Activated CD8-positive, alpha-beta T cell treated with anti-CD3 and anti-CD28 coated beads, Interleukin-2, amount 10 ng/mL, durations not matched to agents 7 days and 5 days (primary cell): ENCODE measurements at places on chromosomes 12 and 14.
A peak's percentile ranks its signal among the peaks of the same experiment; 100 is the strongest.

GRCh38 chr14:88327497-88327896 lies 4.4 kb upstream of the KCNK10 start:
- no peak for DNase-seq
- no peak overlapping the region for H3K27ac ChIP-seq
- H3K4me3 ChIP-seq: no peak overlapping the region
- H3K27me3 ChIP-seq: peaks cover 56% of the 10 kb centered on the region
- no peaks in the 10 kb centered on the region for H3K36me3 ChIP-seq
- peaks cover 8% of the 10 kb centered on the region for H3K4me1 ChIP-seq

GRCh38 chr14:75715926-75716780 lies 55.1 kb downstream of the TTLL5 start:
- no peak overlapping the region for H3K27ac ChIP-seq
- no peaks in the 10 kb centered on the region for H3K4me1 ChIP-seq
- H3K4me3 ChIP-seq: no peak overlapping the region
- peaks cover 12% of the 10 kb centered on the region for H3K36me3 ChIP-seq
- H3K27me3 ChIP-seq: no peaks in the 10 kb centered on the region

DNA sequence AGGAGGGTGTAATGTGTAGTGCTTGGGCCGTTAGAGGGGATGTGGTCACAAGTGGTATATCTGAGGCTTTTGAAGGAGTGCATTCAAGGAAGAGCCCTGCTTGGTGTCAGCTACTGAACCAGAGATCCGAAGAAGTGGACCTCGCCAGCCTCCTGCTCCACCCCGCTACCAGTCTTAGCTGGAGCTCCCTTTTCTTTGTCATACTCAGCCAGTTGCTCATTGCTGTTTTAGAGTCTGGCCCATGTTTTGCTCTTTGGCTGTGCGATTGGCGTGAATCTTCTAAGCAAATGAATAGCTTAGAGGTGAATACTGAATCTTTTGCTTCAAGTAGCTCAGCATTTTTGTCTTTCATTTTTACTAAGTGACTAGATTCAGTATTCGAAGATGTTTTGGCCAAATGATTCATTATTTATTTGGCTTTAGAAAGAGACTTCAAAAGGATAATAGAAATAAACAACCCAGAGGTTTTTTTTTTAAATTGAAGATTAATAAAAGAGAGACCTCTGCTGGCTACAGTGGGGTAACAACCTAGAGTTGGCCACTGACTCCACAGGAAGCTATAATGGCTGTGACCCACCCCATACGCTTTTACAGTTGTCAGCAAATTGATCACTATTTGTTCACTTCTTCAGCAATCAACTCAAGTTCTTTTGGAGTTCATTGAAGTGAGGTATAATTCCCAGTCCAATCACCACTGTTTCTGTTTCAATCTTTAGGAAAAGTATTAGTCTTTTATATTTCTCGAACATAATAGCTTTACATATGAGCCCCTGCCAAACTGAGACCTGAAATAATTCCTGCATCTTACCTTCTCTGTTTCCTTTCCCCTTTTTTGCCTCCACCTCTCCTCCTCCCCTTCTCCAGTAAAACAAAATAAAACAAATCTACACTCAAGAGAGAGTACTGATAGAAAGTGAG lies 19.9 kb downstream of the CDKN1B start:
- no peaks in the 10 kb centered on the region for H3K27me3 ChIP-seq
- H3K27ac ChIP-seq: peak overlapping the region; percentile 89
- H3K4me3 ChIP-seq: peak overlapping the region; percentile 73
- peaks cover 68% of the 10 kb centered on the region for H3K4me1 ChIP-seq

- H3K27me3 ChIP-seq: peaks cover 10% of the 10 kb centered on the region
- no peak overlapping the region for H3K27ac ChIP-seq
- no peaks in the 10 kb centered on the region for H3K4me1 ChIP-seq
- DNase-seq: no peak
- H3K36me3 ChIP-seq: no peaks in the 10 kb centered on the region
- no peak overlapping the region for H3K4me3 ChIP-seq
These were observed 22.2 kb downstream of the ST8SIA1 start for GRCh38 chr12:22312336-22312735.

GRCh38 chr14:76713121-76713520 lies 48.1 kb upstream of the VASH1 start:
- no peaks in the 10 kb centered on the region for H3K4me1 ChIP-seq
- H3K27me3 ChIP-seq: peaks cover 30% of the 10 kb centered on the region
- no peaks in the 10 kb centered on the region for H3K36me3 ChIP-seq
- no peak overlapping the region for H3K27ac ChIP-seq
- H3K4me3 ChIP-seq: no peak overlapping the region

DNA sequence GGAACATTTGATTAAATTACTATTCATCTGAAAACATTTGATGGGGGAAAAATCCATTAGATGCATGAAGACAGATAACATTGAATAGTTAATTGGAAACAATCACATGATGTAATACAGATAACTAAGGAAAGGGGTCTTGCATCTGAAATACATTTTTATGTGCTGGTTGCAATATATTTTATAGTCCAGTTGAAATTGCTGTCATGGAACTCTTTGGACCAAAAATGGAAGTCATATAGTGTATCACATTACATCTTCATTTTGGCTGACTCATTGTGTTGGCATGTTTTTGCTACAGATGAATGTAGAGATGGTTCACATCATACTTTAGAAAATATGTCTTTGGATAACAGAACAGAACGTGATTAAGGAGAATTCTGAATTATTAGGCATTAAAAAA lies 43.0 kb upstream of the GNPNAT1 start:
- H3K27ac ChIP-seq: no peak overlapping the region
- no peaks in the 10 kb centered on the region for H3K4me1 ChIP-seq
- no peak for DNase-seq

- peaks cover 93% of the 10 kb centered on the region for H3K4me1 ChIP-seq
- peak; percentile 49 for DNase-seq
- H3K36me3 ChIP-seq: peaks cover 70% of the 10 kb centered on the region
- H3K27me3 ChIP-seq: no peaks in the 10 kb centered on the region
These were observed 14.6 kb downstream of the CCDC88C start for GRCh38 chr14:91402771-91403600.

DNA sequence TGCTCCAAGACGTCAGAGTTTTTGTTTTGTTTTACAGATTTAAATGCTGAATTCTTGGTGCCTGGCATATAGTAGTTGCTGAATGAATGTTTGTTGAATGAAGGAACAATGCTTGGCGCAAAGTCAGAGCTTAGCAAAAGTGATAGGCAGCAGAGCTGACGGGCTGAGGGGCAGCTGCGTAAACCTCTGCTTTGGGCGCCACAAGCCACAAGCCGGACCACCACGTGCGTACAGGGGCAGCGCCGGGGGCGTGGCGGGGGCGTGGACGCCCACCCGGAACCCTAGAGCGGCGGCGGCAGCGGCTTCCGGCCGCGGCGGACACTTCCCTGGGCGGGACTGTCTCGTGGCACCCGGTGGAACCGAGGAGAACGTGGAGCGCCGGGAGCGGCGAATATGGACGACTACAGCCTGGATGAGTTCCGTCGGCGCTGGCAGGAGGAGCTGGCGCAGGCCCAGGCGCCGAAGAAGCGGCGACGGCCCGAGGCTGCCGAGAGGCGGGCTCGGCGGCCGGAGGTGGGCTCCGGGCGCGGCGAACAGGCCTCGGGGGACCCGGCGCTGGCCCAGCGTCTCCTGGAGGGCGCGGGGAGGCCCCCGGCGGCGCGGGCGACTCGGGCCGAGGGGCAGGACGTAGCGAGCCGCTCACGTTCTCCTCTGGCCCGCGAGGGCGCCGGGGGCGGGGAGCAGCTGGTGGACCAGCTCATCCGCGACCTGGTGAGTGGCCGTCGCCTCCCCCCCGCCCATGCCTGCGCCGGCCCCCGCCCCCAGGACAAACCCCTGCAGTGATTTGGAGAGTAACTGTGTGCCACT lies at the start of gene FBXW8:
TSS of gene FBXW8 (plus strand) at position 306 of the 807 bp plus-strand sequence. CDS start at position 394, 88 bp downstream.
- peaks cover 32% of the 10 kb centered on the region for H3K4me1 ChIP-seq
- H3K4me3 ChIP-seq: peak within 1 kb of the TSS; percentile 93
- H3K36me3 ChIP-seq: peaks cover 21% of the 10 kb centered on the region

DNA sequence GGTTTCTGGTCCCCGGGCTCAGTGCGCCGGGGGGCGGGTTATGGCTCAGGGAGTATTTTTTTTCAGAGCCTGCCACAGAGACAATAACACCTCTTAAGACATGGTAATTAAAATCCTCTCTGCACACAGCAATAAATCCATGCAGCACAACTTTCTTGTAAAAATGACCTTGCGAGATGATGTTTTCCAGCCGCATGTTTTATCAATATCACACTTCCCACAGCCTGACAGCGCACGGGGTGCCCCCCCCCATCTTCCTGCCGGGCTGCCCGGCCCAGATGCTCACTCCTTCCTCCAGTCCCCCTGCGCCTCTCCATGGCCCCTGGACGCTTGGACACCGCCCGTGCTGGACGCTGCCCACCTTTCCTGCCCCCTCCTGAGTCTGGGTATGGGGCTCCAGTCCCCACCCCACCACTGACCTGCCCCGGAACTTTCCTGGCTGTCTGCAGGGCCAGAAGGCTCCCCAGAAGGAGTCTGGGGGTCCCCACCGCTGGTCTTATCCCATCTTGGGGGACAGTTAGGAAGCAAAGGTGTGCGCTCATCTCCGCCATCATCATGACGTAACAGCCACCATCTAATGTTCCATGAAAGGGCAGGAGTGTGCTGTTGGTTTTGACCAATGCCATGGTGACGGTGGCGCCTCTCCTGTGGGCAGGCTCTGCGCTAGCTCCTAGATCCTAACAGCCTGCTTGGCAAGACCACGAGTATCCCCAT lies 182.9 kb downstream of the KIF26A start:
- H3K27ac ChIP-seq: no peak overlapping the region
- H3K4me1 ChIP-seq: no peaks in the 10 kb centered on the region
- no peaks in the 10 kb centered on the region for H3K36me3 ChIP-seq
- no peak overlapping the region for H3K4me3 ChIP-seq
- DNase-seq: no peak

GRCh38 chr14:33570694-33571310 lies 380.1 kb downstream of the EGLN3 start:
- no peaks in the 10 kb centered on the region for H3K36me3 ChIP-seq
- H3K4me1 ChIP-seq: no peaks in the 10 kb centered on the region
- no peak overlapping the region for H3K4me3 ChIP-seq
- H3K27ac ChIP-seq: no peak overlapping the region
